K562 (cell line): ENCODE measurements at places on chromosomes 16 and 17. TPM values are rescaled to one million over a fixed set of nuclear protein-coding genes. Genes with fewer than 3 reads are reported as not detected.
A peak's percentile ranks its signal among the peaks of the same experiment; 100 is the strongest.

The CCDC200 gene
- polyA plus RNA-seq = not detected in 2 replicates

- peaks cover 47% of the 10 kb centered on the region for H3K4me1 ChIP-seq
- peak; percentile 53 for DNase-seq
- peak overlapping the region; percentile 99; the same call in 2 of the 3 replicates for H3K27ac ChIP-seq
- H3K36me3 ChIP-seq = peaks cover 38% of the 10 kb centered on the region; the same call in 1 of the 3 replicates
- H3K4me3 ChIP-seq = peak overlapping the region; percentile 44; the same call in 1 of the 2 replicates
Measured at GRCh38 chr17:79834565-79835469, 4.4 kb downstream of the CBX4 start.

DNA sequence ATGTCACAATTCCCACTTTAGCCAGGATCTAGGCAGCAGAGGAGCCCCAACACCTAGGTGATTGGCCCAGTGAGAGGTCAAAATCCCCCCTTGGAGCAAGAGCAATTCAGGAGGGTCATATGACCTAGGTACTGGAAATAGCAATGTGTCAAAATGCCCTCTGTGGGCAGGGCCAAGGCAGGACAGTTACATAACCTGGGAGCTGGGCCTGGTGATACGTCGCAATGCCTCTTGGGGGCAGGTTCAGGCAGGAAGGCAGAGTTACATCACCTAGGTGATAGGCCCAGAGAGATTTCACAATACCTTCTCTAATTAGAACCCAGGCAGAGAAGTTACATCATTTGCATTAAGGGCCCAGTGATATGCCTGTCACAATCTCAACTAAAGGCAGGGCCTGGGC is 1906.3 kb downstream of the TP53TG3F start:
- H3K36me3 ChIP-seq = no peaks in the 10 kb centered on the region
- H3K27me3 ChIP-seq = no peaks in the 10 kb centered on the region
- H3K4me1 ChIP-seq = no peaks in the 10 kb centered on the region
- DNase-seq = no peak

DNA sequence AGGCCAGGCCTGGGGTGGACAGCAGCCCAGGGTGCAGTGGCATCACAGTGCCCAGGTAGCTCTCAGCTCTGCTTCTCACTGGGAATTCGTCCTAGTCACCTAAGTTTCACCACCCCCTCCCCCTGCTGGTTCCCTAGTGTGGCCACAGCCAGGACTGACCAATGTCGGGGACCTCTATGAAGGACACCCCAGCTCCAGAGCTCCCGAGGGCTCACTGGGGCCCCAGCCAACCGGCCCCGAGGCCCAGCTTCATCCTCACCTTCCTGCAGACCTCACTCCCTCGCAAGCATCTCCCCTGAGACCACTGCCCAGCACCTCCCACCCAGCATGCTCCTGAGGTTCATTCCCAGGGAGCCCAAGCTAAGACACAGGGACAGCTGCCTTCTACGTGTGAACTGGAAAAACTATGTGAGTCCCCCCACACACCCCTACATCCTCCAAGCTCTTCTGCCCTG is 4.9 kb downstream of the SPPL2C start:
- peaks cover 59% of the 10 kb centered on the region for H3K27me3 ChIP-seq
- no peaks in the 10 kb centered on the region for H3K36me3 ChIP-seq
- H3K4me3 ChIP-seq = no peak overlapping the region
- DNase-seq = no peak
- H3K27ac ChIP-seq = no peak overlapping the region

DNA sequence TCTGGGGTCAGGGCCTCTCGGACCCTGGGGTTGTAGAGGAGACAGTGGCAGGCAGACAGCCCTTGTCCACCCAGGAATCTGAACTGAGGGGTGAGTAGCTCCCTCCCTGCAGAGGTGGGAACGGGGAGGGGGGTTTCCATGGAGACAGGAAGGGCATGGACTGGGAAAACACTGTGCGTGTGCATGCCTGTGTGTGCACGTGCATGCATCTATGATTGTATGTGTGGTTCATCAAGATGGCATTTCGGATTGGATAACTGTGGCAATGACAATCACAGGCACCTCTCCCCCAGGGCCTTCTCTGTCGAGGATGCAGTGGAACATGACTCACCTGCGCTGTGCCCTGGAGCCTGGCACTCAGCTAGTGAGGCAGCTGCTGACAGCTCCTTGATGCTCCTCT is 6.1 kb upstream of the CD300C start:
- H3K4me3 ChIP-seq = no peak overlapping the region
- DNase-seq = no peak
- H3K4me1 ChIP-seq = 0 out of 2 replicates have a peak, but pooled peaks cover 3% of the 10 kb centered on the region
- no peaks in the 10 kb centered on the region for H3K36me3 ChIP-seq

DNA sequence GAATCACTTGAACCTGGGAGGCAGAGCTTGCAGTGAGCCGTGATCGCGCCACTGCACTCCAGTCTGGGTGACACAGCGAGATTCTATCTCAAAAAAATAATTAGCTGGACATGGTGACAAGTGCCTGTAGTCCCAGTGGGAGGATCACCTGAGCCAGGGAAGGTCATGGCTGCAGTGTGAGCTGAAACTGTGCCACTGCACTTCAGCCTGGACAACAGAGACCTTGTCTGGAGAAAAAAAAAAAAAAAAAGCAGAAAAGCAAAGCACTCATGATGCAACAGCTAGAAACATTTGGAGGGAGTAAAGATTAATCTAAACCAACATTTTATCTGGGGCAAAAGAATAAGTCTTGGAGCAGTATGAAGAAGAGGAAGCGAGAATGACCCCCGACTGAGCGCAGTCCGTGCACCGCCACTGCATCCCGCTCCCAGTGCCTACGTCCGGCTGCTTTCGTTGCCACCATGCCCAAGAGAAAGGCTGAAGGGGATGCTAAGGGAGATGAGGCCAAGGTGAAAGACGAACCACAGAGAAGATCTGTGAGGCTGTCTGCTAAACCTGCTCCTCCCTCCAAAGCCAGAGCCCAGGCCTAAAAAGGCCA is 8.2 kb downstream of the PRPSAP1 start:
- peaks cover 12% of the 10 kb centered on the region for H3K4me1 ChIP-seq
- H3K27me3 ChIP-seq = no peaks in the 10 kb centered on the region
- DNase-seq = no peak
- peak overlapping the region; percentile 50; the same call in 1 of the 3 replicates for H3K27ac ChIP-seq
- H3K36me3 ChIP-seq = peaks cover 53% of the 10 kb centered on the region

DNA sequence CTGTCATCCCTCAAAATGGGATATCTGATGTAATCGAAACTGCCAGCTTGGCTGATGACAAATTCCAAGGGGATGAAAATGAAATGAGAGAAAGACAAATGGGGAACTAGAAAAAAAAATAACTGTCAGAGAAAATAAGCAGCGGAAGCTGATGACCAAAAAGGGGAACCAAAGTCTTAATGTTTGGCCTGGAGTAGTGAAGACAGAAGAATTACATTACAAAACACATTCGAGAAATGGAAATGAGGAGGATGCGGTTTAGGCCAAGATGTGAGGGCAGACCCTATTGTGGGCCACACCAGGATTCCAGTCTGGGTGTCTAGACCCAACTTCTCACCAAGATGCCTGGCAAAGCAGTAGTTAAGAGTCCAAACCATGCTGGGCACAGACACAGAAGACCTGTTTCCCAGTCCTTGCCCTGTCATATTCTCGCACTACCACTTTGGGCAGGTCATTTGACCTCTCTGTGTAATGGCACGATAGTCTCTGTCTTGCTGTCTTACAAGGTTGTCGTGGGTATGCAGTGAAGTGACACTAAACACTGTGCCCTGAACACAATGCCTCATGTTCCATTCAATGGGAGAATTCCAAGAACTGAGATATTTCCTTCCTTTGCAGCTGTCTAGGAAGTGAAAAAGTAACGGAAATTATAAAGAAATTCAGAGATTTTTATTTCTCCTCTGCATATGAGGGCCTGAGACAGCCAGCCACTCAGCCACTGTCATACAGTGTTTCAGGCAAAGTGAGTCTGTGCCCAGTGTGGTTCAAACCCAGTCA is 12.3 kb upstream of the CCL2 start:
- no peaks in the 10 kb centered on the region; the same call in 2 of the 3 replicates for H3K27me3 ChIP-seq
- H3K4me1 ChIP-seq = no peaks in the 10 kb centered on the region; the same call in 2 of the 3 replicates
- H3K4me3 ChIP-seq = no peak overlapping the region
- no peaks in the 10 kb centered on the region for H3K36me3 ChIP-seq
- no peak for DNase-seq
